Right atrium auricular region (tissue), 2 donors: ENCODE measurements at places on chromosomes 5 and 9. TPM values are rescaled to one million over a fixed set of nuclear protein-coding genes. Genes with fewer than 3 reads are reported as not detected.

DNA sequence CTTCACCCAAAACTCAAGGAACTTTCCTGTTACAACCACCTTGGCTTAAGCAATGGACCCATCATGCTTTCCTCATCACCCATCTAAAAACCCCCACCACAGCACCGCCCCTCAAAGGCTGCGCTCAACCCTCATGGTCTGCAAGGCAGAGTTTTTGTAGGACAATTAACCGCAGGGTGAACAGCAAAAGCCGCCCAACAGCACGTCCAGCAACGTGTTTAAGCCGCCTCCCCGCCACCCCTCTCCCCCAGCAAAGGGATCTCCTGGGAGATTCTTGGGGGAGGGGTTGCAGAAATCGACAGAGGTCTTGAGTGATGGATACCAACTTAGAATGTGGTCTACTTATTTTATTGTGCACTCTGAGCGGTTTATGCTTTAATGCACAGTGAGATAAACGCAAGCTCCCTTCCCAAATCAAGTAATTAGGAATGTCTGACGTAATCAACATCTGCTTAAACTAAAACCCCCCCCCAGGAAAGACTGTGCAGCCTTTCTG is 1.9 kb downstream of the ROR2 start:
- H3K4me1 ChIP-seq = no peaks in the 10 kb centered on the region
- H3K27me3 ChIP-seq = no peaks in the 10 kb centered on the region
- peak overlapping the region; percentile 66 for H3K4me3 ChIP-seq
- peak overlapping the region; percentile 82 for H3K27ac ChIP-seq

IFNA2 gene
- not detected for total RNA-seq

GRCh38 chr5:58114324-58114723 is 345.6 kb downstream of the PLK2 start:
- no peaks in the 10 kb centered on the region for H3K4me1 ChIP-seq
- DNase-seq = no peak
- H3K36me3 ChIP-seq = no peaks in the 10 kb centered on the region
- H3K27ac ChIP-seq = no peak overlapping the region
- H3K4me3 ChIP-seq = no peak overlapping the region

DNA sequence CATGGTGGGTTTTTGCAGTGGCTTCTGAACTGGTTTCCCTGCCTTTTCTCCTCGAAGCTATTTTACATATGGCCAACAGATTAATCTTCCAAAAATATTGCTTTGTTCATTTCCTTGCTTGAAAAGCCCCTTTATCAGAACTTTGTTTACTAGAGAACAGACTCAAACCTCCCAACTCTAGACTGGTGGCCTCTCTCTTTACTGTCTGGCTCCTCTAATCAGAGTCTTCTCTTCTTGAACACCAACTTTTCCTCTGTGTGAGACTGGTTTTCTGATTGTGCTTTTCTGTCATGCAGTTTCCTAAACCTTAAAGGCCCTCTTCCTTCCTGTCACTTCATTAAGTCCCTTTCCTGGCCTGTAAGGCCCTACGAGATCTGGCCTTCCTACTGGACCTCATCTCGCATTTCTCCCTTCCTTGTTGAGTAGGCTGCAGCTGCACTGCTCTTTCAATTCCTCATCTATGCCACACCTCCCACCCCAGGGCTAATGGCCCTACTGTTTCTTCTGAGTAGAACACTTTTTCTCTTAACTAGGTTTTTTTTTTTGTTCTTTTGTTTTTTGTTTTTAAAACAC is 5.7 kb downstream of the C9orf43 start:
- H3K36me3 ChIP-seq = no peaks in the 10 kb centered on the region
- no peak overlapping the region for H3K4me3 ChIP-seq
- no peak for DNase-seq
- H3K4me1 ChIP-seq = no peaks in the 10 kb centered on the region

DNA sequence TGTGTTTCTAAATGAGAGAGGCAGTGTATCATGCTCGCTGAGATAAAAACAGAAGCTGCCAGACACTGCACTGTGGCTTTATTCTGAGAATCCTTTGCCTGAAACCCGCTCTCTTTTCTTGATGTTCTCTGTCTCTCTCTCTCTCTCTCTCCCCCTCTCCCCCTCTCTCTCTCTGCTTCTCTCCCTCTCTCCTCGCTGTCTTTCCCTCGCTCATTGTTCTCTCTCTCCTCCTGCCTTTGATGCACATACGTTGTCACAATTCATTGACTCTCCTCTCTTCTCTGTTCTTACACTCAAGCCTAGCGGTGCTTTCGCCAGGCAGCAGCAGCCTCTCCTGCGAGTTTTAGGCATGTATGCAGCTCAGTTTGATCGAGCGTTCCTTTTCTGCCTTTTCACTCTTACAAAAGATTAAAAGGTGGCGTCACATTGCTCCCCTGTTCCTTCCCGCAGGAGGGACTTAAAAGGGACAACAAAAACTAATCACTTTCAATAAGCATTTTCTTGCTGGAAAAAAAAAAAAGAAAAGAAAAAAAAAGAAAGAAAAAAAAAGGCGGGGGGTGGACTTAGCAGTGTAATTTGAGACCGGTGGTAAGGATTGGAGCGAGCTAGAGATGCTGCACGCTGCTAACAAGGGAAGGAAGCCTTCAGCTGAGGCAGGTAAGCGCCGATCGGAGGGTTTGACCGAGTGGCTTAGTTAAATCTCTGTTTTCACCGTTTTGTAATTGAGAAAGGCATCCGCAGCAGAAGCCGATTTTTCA is 717.9 kb upstream of the WWC1 start:
- no peak overlapping the region for H3K27ac ChIP-seq
- peak overlapping the region; percentile 33 for H3K4me3 ChIP-seq
- H3K36me3 ChIP-seq = no peaks in the 10 kb centered on the region
- no peak for DNase-seq
- H3K4me1 ChIP-seq = no peaks in the 10 kb centered on the region

DNA sequence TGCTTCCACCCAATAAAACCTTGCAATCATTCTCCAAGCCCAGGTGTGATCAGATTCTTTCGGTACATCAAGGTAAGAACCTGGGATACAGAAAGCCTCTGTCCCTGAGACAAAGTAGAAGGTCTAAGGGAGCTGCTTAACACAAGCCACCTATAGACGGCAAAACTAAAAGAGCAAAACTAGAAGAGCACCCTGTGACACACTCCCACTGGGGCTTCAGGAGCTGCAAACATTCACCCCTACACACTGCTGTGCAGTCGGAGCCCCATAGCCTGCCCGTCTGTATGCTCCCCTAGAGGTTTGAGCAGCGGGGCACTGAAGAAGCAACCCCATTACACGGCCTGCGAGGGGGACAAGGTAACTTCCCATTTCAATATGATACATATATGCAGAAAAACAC is 179.6 kb upstream of the CDH9 start:
- no peak overlapping the region for H3K27ac ChIP-seq
- no peaks in the 10 kb centered on the region for H3K36me3 ChIP-seq

TXNDC8 gene
- total RNA-seq = not detected

DNA sequence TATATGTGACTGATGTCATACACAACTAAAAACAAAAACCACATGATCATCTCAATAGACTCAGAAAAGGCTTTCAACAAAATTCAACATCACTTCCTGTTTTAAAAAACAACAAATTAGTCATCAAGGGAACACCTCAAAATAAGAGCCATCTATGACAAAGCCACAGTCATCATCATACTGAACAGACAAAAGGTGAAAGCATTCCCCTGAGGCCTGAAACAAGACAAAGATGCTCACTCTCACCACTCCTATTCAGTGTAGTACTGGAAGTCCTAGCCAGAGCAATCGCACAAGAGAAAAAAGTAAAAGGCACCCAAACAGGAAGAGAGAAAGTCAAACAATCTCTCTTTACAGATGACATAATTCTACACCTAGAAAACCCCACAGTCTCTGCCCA is 893.5 kb upstream of the EDIL3 start:
- DNase-seq = no peak
- no peaks in the 10 kb centered on the region for H3K27me3 ChIP-seq
- H3K27ac ChIP-seq = no peak overlapping the region

DNA sequence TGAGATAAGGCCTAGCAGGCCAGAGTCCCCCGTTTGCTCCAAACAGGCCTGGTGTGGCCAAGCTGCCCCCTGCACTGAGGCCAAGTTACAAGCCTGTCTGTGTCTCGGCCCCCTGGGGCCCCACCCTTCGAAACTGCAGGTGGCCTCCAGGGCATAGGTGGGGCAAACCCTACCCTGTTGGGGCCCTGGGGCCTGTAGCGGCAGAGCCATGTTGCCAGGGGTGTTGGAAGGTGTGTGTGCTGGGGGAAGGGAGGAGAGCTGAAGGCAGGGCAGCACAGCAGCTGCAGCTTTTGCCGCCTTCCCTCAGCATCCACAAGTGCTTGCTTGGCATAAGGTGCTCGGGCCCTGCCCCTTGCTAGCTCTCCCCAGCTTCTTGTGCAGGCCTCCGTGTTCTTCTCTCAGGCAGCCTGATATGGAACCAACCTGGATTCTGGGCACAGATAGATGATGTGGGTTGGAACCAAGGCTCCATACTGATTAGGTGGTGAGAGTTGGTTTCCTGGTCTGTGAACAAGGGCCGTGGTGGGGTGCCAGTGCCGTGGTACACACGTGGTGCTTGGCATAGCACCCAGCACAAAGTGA is 12.7 kb downstream of the IRF1 start:
- H3K36me3 ChIP-seq = peaks cover 5% of the 10 kb centered on the region
- no peak for DNase-seq
- no peak overlapping the region for H3K4me3 ChIP-seq
- no peak overlapping the region for H3K27ac ChIP-seq
- no peaks in the 10 kb centered on the region for H3K4me1 ChIP-seq

PCDHAC1 gene
- total RNA-seq = 0.51 TPM

KCTD16 gene
- 0.28 TPM for total RNA-seq

IFNB1 gene
- not detected for total RNA-seq

DNA sequence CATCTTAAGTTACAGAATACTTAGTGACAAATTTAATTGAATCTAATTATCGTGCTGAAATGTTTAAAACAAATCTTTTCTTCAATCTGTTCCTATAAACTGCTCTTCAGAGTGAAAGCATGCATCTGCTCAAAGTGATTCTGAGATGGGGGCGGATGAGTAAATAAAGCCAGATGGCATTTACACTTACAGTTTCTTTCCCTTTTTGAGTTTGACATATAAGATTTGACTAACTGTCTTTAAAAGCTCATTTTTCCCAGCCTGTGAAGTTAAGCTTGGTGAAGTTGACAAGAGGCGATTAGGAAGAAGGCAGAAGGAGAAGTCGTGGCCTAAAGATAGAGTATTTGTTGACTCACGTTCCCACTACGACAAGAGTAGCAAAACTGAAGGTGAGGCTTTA is 137.4 kb downstream of the LPAR1 start:
- DNase-seq = no peak
- no peaks in the 10 kb centered on the region for H3K36me3 ChIP-seq
- no peaks in the 10 kb centered on the region for H3K4me1 ChIP-seq
- H3K27me3 ChIP-seq = no peaks in the 10 kb centered on the region
- no peak overlapping the region for H3K27ac ChIP-seq
- H3K4me3 ChIP-seq = no peak overlapping the region

ANKRD34B gene
- total RNA-seq = not detected

CDH9 gene
- not detected for total RNA-seq

IFNA6 gene
- not detected for total RNA-seq

- no peaks in the 10 kb centered on the region for H3K36me3 ChIP-seq
- no peaks in the 10 kb centered on the region for H3K4me1 ChIP-seq
- no peak overlapping the region for H3K4me3 ChIP-seq
- H3K27ac ChIP-seq = no peak overlapping the region
- no peak for DNase-seq
Observed at GRCh38 chr9:131824953-131825495, 85.1 kb upstream of the RAPGEF1 start.

DNA sequence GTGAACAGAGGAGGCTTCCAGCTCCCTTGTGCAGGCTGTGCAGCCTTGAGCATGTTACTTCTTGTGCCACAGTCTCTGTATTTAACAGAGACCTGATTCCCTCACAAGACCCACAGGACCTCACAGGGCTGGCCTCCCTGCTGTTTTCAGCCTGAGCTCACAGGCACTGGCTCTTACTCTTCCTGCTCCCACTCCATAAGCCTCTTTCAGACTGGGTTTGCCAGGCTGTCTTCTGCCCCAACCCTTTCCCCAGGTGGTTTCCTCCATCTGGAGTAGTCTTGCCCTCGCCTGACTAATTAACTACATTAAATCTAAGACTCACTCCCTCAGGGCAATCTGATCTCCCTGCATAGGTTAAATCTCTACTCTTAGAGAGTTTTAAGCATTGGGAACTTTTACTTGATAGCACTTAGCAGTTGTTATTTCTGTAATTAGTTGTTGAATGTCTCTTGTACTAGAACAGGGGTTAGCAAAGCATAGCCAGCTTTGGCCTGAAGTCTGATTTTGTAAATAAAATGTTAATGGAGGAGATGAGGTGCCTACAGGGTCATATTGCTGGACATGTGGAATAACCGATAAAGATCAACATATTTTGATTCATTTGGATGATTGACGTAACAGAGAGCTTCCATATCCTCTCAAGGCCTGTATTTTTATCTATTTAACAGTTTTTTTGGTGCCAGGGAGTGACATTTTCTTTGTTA is 28.6 kb upstream of the SPATA31E1 start:
- H3K36me3 ChIP-seq = no peaks in the 10 kb centered on the region
- no peaks in the 10 kb centered on the region for H3K4me1 ChIP-seq
- no peak overlapping the region for H3K27ac ChIP-seq
- no peak overlapping the region for H3K4me3 ChIP-seq
- no peaks in the 10 kb centered on the region for H3K27me3 ChIP-seq
- DNase-seq = no peak

DNA sequence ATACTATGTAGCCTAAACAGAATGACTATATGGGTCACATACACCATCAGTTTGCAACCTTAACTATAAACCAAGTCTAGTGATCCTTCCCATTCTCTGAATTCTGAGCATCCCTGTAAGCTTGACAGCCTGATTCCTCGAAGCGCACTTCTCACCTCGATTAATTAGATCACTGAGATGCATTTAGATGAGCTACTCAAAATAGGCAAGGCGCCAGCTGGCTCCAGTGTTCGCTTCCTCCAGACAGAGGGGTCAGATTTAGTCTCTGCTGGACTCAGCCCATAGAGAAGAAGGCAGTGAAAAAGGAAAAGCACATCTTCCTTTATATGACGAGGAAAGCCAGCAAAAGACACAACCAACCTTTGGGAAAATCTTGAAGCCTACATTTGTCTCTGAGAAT is 371.5 kb downstream of the MLLT3 start:
- no peak for DNase-seq
- H3K27me3 ChIP-seq = no peaks in the 10 kb centered on the region
- no peaks in the 10 kb centered on the region for H3K36me3 ChIP-seq

WWC1 gene
- 2.7 TPM for total RNA-seq

SPATA31C1 gene
- not detected for total RNA-seq

QRFP gene
- total RNA-seq = not detected

CATSPER3 gene
- 0.39 TPM for total RNA-seq

GRCh38 chr9:38662763-38663593 is 42.6 kb upstream of the ANKRD18A start:
- no peaks in the 10 kb centered on the region for H3K4me1 ChIP-seq
- H3K4me3 ChIP-seq = no peak overlapping the region
- no peaks in the 10 kb centered on the region for H3K27me3 ChIP-seq
- peak; percentile 34 for DNase-seq

GRCh38 chr9:136220017-136220729 is 15.2 kb upstream of the LHX3 start:
- H3K27ac ChIP-seq = no peak overlapping the region
- no peaks in the 10 kb centered on the region for H3K27me3 ChIP-seq
- peaks cover 57% of the 10 kb centered on the region for H3K36me3 ChIP-seq
- DNase-seq = no peak
- H3K4me3 ChIP-seq = no peak overlapping the region
